ENCODE measurements at places on chromosomes 4 and X.
A peak's percentile ranks its signal among the peaks of the same experiment; 100 is the strongest.

- no peak for DNase-seq
These were observed 19.4 kb upstream of the YTHDC1 start for GRCh38 chr4:68369142-68369805.

DNA sequence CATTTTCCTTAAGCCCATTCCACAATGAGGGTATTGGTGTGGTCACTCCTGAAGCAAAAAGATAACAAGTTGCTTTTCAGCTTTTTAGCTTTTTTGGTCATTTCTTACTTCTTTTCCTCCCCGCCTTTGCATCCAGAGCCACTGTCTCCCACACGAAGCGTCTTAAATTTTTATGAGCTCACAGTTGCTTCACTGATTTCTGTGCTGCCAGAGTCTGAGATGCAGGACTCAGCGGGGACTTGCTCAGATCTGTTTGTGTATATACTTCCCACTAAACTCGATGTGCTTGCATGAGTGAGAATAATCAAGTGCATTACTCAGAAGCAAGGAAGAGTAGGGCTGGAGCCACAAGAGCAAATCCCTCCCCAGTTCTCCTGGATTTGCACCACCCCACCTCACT is 80.2 kb upstream of the FHL1 start:
- no peak for DNase-seq

- DNase-seq = no peak
These were observed 305.3 kb downstream of the FRMPD4 start for GRCh38 chrX:12443534-12444098.

DNA sequence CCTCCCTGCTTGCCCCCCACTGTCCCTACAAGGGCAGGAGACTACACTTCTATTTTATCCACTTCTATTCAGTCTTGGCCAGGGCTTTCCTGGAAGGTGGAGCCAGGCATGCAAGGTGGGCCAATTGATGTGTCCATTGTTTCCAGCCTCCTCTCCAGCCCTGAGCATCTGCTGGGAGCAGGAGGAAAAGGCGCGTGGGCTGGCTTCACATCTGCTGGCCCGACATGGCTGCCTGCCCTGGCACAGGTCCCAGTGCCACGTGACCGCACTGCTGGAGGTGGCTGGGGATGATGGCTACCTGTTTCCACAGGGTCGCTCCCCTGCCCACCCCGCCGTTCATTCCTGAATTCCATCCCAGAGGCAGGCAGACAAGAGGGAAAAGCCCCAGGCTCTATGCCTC is 247.7 kb downstream of the AFAP1 start:
- peak; percentile 26 for DNase-seq

- DNase-seq = no peak
These were observed 13.3 kb upstream of the PITX2 start for GRCh38 chr4:110636171-110636679.

DNA sequence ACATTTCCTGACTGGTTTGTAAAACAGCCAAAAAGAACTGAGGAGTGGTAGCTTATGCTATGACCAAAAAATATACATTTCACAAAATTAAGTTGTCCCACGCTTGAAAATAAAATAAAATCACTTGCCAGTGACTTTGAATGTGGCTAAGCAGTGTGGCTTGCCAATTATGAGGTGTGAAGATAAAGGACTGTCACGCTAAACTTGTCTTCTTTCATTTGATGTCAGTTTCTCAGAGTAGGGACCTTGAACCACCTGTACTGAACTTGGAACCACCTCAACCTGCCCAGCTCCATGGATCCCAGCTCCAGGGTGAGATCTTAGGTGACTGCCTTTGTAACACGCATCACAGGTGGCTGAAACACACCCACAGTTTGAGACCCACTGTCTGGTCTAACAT is 113.7 kb upstream of the TBL1X start:
- no peak for DNase-seq

DNA sequence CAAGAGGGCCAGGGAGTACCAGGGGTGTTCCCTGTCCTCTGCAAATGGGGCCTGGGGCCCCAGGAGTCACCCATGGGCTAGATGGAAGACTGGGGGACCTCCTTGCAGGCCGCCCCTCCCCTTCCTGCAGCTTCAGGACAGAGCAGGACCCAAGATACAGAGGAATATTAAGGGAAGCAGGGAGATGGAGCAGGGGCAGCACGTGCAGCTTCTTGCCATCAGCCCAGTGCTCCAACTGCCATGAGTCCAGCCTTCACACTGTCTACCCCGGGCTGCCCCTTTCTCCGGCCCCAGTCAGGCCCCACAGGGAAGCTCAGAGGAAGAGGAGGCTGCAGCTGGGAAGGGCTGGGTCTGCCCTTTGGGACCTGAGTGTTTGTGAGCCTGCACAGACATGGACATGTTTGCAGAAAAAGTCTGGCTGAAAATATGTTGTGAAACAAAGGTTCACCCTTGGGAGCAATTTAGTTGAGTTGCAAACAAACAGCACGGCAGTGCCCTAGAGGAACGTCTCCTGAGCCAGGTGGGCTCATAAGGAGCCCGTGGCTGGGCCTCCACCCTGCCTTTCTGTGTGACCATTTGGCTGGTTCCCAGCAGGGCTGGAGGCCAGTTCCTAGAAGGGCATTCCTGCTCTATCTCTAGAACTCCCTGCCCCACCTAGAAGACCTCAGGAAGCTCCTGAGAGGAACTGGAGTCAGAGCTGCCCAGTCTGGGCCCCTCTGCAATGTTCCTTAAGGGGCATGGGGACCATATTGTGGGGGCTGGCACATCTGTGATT is 8.9 kb downstream of the FATE1 start:
- DNase-seq = no peak

DNA sequence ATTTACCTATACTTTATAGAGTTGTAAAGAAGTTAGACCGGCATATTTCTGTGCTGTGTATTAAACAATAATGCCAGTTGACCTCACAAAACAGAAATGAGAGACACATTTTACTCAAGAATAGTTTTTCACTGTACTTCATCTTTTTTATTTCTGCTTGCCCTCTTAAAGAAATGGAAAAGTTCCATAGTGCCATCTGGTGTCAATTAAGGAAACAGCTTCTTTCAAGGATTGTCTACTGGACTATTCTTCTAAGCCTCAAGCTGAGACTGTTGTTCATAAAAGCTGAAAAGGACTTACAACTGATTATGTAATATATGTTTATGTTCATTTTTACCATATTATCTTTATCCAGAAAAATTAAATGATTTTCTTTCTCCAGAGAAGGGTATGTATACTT is 1523.7 kb downstream of the ARAP2 start:
- peak; percentile 22 for DNase-seq

GRCh38 chrX:115584696-115585095 is 23.7 kb downstream of the PLS3 start:
- no peak for DNase-seq

GRCh38 chr4:163540977-163541376 is 46.5 kb downstream of the TMA16 start:
- DNase-seq = no peak

- DNase-seq = no peak
These were observed 30.8 kb upstream of the NDP start for GRCh38 chrX:44003975-44004374.

- no peak for DNase-seq
These were observed 62.9 kb upstream of the UGT8 start for GRCh38 chr4:114535725-114536124.

All from NCI-H774 (cell line).